ENCODE measurements at places on chromosomes 1 and 21.

DNA sequence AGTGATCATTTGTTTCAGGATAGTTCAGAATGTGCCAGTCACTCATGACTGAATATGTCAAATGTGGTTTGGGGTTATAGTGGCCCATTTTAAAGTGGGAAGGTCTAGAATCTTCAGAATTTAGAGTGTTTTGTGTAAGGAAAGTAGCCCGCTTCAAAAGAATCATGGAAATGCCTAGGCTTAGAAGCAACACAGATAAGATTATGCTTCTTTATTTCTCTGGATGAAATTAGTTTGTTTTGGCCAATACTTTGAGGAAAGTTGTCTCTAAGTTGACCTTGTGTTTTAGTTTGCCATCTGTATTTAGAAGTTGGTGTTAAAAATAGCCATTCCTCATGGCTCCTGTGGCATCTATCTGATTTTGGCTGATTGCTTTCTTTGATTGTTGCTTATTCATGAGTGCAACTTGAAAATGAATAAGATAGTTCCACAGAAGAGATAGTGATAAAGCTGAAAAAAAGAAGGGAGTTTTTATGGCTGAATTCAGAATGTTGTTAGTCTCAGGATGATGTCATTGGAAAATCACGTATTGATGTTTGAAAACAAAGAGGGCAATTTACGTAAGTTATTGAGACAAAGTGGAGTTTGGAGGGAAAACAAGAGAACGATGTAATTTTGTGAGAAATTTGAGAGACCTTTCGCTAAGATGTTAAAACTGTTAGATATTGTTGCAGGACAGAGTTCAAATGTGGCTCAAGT is 71.9 kb downstream of the PLA2G4A start:
- no peak for DNase-seq

DNA sequence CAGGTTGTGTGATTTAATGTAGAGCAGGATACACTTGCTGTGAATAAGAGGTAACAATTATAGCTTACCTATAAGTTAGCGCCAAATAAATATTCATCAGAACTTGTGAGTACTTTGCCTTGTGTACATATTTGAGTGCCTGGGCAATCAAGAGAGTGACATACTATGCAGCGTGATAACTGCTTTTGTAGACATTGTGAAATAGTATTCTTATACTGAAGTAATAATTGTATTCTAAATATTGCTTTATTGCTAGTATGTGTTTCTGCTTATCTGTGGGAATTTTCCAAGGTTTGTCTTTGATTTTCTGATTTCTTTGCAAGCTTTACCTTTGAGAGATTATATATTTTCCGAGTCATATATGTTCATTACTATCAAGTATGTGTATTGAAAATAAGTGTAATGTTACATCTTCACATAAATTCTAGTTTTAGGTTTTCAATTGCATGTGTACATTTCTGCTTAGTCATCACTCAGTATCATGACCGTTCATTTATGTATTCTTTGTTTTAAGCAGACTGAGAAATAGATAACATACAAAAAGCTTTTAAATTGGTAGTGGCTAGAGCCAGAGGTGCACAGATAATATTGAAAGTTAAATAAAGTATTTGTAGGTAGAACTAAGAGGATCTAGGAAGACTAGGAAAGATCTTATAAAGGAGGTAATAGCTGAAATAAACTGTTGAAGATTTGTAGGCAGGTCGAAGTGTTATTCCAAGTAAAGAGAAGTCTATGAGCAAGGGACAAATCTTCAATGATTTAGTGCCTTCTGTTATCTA is 19.5 kb downstream of the USP25 start:
- no peak for DNase-seq

GRCh38 chr1:20785907-20786252 is 1.2 kb downstream of the HP1BP3 start:
- DNase-seq, result no peak

- DNase-seq, result no peak
Measured at GRCh38 chr1:3101124-3101939, 32.3 kb downstream of the PRDM16 start.

DNA sequence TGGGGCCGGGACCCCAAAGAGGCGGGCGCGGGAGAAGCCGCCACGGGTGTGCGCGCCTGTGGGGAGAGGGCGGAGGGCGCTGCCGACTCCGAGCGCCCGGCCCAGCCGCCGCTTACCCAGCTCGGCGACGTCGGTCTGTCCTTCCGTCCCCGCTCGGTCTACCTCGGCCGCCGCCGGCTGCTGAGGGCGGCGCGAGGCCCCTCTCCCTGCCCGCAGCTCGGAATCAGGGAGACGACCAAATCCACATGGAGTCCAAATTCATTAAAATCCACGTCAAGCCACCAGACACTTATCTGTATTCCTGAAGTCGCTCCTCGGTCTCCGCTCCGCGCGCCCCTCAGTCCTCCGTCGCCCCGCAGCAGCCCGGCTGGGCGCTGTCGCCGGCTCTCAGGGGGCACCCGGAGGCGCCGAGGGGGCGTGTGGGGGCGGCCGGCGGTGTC is 637 bp downstream of the PLXNA2 start:
- no peak for DNase-seq

- DNase-seq, result no peak
Measured at GRCh38 chr1:20476265-20477038, 9.6 kb downstream of the CAMK2N1 start.

GRCh38 chr1:199242147-199242546 is 603.3 kb downstream of the PTPRC start:
- no peak for DNase-seq

DNA sequence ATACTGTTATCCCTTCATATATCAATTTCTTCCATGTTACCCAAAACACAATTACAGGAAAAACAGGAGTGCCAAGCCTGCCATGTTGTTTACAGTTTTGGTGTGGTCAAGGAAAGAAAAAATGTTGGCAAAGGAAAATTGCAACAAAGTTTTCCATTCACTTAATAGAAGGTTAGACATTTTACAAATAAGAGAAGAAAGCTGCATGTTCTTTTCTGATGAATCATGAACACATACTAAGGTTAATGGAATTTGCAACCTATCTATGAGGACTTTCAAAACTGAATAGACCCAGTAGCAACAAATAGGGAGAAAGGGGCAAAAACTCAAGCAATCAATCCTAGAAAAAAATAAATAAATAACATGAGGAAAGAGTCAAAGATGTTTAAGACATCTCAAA is 556.7 kb downstream of the DPYD start:
- no peak for DNase-seq

DNA sequence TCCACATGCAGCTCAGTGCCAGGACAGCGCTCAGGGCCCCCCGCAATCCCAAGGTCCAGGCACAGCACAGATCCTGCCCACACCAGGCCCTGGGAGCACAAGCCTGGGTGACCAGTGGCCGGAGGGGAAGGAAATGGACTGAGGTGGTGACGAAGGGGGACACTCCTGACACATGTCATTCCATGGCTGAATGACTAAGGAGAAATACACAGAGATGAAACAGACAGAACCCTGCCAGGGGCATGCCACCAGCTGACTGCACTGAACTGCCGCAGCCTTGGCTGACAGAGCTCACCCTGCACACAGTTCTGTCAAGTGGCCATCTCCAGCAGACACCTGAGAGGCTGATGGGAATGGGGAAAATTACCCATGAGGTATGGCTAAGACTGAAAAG is 56.1 kb downstream of the HSF2BP start:
- no peak for DNase-seq

DNA sequence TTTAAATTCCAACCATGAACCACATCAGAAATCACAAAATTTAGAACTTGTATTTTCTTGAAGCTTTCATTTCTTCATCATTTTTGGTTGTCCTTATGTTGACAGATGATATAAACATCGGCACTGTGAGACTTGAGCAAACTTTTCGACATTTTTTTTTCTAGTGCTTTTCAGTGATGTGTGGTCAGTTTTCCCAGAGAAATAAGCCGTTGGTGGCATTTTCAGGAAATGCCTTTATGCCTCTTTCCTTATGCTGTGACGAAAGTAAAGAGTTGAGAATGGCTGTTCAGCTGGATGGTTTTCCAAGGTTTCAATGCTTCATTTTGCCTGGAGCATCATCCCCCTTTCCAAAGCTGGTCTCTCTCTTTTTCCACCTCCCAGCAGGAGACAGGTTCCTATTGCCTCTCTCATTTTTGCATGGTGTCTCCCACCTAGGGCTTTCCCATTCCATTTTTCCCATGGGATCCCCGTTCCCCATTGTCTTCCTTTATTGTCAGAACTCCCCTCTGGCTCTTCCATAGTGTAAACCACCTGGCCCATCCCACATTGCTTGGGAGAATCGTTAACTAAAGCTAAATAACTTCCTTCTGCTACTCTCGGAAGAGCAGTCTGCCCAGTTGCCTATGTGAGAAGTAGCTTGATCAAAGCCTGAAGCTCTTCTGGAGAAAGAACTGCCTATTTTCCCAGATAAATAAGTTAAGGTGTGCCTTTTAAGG is 61.4 kb upstream of the DYNLT5 start:
- DNase-seq, result no peak

DNA sequence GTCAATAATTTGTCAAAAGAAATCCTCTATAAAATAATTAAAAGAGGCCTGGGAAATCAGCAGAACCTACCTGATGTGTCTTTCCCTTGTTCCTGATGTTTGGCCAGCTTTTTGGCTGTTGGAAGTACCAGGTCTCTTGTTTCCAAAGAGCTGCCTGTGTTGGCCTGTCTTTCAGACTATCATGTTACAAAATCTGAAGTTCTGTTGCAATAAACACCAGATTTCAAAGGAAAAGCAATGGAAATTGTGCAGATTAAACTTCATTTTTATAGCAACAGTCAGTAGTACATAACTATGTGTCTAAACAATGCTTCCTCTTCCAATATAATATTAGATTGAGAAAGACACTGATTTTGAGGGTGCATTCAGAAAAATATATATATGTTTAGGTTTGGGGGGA is 647.2 kb upstream of the CXADR start:
- DNase-seq, result no peak

DNA sequence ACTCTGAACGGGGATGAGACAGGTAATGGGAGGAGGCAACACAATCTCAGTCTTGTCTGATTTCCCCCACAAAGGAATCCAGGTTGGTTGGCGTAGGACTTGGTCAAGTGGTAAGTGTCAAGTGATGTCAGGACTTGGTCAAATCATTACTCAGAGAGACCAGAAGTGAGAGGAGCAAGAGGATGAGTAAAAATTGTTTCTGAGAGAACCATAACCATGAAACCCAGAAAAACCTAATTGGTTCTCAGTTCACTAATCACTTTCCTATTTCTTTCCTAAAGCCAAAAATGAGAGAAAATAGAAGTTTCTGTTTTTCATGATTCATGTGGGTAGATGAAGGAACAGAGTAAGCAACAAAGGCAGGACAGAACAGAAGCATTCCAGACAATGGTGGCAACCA is 5.0 kb downstream of the PHC2 start:
- no peak for DNase-seq

DNA sequence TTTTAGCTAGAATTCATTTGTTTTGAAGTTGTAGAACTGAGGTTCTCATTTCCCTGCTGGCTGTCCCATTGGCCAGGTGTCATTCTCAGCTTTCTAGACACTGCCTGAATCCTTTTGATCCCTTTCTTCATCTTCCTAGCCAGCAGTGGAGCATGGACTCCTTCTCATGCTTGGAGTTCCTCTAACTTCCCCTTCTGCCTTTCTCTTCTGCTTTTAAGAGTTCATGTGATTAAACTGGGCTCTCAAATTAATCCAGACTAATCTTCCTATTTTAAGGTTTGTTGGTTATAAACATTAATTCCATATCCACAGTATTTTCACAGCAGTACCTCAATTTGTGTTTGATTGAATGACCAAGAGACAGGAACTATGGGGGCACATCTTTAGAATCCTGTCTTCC is 52.3 kb downstream of the ADAMTS5 start:
- DNase-seq, result no peak

- no peak for DNase-seq
Measured at GRCh38 chr1:162197041-162197531, 127.6 kb downstream of the NOS1AP start.

DNA sequence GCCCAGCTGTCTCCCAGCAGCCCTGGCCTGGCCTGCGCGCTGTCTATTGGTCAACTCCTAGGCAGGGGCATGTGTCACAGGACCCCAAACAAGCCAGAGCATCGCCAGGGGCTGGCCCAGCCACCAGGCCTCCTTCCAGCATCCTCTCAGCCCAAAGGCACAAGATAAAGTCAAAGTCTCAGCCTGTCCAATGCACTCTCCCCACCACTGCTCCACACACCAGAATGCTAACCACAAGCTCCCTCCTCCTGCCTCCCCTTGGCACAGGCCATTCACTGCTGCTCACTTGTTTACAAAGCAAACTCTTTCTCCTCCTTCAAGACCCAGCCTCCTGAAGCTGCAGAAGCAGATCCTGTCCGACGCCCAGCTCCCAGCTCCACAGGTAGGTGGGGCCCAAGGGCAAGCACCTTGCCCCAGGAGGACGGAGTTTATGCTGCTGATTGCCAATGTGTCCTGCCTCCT is 133.4 kb downstream of the DMRTB1 start:
- DNase-seq, result no peak

DNA sequence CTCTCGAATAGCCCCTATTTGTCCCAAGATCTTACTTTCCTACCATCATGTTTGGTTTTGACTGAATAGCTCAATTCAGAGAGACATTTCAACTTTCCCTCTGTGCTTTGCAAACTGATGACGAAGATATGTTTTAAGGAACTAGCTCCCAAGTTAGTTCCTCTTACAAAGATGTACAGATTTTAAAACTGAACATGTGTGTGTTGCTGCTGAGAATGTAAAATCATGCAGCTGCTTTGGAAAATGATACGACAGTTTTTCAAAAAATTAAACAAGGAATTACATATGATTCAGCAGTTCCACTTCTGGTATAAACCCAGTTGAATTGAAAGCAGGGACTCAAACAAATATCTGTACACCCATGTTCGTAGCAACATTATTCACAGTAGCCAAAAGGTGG is 33.6 kb downstream of the KIF26B start:
- no peak for DNase-seq

GRCh38 chr1:47593013-47593568 is 155.2 kb downstream of the FOXD2 start:
- no peak for DNase-seq

DNA sequence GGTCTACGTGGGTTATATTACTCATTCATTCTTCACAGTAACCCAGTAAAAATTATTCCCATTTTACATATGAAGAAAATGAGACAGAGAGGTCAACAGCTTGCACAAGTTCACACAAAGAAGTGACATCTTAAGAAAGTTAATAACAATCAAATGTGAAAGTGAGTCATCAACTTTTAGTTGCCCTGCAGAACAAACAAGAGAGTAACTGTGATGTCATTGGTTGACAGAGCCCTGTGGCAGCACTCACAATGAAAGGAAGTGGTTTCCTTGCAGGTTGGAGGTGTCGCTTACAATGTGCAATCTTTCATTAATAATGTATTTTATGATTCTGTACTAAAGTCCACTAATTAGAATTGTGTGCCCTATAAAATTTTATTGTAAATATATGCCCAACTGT is 369.6 kb downstream of the RYR2 start:
- DNase-seq, result peak; percentile 0

DNA sequence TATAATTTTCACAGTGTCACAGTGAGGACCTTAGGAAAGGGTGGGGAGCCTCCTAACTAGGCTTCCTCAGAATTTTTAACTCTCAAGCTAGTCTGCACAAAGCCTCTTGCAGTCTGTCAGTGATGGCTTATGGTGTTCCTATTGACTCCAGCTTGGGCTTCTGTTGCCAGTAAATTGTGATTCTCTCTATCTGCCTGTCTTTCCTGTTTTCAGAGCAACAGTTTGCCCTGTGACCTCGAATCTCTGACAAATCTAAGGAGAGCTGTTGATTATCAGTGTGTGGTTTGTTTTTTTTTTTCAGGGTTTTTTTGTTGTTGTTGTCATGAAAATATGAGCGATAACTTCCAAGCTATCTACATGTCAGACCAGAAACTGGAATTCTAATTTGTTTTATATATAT is 423.2 kb upstream of the B3GALT2 start:
- no peak for DNase-seq

All from stimulated activated CD4-positive, alpha-beta T cell treated with anti-CD3 and anti-CD28 coated beads, Interleukin-12 subunit alpha, Interleukin-12 subunit beta, amount 100 ng/mL, for 24 hours (primary cell).